Activated T-helper 1 cell treated with anti-CD3 and anti-CD28 coated beads, Interleukin-2, amount 50 U/mL, for 16 hours (primary cell): ENCODE measurements at places on chromosomes 7 and 10.
A peak's percentile ranks its signal among the peaks of the same experiment; 100 is the strongest.

DNA sequence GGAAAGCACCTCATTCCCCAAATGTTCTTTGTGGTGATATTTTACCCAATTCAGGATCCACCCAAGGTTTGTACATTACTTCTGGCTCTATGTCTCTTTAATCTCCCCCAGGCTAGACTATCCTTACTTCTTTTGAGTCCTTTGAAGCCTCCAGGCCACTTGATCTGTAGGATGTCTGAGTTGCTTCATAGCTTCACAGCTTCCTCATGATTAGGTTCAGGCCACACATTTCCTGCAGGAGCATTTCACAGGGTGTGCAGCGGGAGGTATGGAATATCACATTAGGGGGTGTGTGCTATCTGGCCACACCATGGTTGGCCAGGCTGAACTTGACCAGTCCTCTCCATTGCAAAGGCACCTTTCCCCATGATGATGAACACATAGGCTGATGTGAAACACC is 18.7 kb downstream of the TSPAN15 start:
- no peak for DNase-seq

DNA sequence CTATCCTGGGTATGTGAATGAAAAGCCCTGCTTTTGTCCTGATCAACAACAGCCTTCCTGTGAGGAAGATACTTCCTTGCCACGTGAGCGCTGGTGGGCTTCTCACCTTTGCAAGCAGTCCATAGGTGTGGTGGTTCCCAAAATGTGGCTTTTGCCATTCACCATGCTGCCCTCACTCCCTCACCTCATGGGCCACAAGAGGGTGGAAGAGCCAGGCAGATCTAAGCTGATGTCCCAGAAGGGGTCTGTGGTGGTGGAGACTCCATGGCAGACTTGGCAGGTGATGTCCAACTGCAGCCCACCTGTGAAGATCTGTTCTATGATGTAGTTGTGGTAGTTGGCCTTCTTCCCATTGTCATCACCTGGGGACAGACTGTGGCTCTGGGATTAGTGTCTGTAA is 147.4 kb downstream of the BBS9 start:
- DNase-seq, result no peak

- no peak for DNase-seq
These were observed 103.4 kb upstream of the DLX6 start for GRCh38 chr7:96901822-96902445.

DNA sequence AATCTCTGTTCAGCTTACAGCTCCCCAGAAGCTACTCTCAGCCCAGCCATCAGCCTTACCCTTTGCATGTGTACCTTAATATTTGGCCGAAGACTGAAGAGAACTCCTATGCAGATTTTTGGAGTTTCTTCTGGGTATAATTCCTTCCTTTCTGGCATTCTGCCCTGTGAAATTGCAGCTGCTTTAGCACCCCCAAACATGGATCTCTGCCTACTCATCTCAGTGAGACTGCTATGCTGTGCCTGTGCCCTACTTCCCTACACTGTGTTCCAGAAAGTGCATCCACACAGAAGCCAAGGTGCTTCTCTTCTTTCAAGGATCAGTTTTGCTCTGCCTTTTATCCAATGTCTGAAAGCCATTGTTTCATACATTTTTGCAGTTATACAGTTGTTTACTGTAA is 81.6 kb downstream of the NPY start:
- no peak for DNase-seq

DNA sequence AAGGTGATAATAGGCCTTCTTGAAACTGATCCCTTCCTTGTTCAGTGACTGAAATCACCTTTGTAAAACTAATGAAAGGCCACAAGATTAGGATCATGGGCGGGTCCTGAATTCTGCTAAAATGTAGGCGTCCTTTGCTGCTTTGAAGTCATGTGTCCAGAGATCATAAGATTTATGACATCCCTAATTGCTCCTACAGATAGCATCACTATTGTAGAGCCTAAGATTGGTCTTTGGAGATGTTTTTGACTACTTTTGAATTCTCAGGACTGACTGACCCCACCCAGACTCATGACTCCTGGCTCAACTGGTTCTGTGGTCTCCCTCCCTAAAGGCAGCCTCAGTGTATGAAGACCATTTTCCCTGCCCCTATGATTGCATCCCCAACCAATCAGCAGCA is 322.6 kb upstream of the SEMA3D start:
- no peak for DNase-seq

DNA sequence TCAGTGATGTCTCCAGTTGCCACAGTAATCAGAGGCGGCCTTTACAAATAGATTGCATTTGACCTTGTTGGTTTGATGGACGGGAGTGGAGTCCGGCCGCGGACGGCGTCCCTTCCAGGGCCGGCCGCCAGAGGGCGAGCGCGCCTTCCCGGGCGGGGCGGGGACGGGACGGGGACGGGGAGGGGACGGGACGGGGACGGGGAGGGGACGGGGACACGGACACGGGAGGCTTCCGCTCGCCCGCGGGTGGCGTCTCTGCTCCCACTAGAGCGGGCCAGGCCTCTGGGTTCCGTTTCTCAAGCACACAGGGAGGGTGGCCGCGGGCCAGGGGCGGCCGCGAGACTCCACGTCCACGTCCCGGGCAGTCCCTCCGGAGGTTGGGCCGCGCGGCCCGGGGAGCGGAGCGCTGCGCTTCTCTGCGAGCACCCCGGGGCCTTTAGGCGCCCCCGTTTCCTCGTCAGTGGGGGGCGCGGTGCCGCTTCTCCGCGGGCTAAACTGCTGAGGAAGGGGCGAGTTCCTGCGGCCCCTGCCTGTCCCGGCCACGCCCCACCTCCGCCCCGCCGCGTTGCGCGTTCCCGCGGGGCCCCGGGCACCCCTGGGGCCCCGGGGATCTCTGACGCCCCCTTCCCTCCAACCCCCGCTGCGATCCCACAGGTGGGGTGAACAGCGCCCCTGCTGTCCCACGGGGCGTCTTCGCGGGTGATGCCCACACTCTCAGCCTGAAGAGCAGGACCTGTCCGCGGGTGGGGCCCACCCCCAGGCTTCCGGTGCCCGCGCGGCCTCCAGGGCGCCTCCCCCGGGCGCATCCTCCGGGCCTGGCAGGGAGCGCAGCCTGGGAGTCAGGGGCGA is 84.2 kb upstream of the MKI67 start:
- DNase-seq, result peak; percentile 61

DNA sequence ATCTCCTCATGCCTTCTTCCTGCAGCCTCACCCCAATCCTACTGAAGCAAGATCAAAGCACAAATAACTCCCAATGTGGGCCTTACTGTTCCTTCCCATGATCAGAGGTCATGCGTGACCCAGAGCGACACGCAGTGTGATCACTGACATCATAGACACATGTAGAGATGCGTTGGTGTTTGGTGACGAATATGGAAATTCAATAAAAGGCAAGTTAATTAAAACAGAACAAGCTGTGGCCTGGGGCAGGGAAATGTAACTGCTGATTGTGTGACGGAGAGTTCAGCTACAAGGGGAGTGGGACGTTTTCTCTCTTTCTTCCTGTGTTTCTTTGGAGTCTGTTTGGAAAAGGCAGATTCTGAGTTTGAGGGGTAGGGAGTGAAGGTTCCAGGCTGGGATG is 34.8 kb upstream of the CARD11 start:
- no peak for DNase-seq

DNA sequence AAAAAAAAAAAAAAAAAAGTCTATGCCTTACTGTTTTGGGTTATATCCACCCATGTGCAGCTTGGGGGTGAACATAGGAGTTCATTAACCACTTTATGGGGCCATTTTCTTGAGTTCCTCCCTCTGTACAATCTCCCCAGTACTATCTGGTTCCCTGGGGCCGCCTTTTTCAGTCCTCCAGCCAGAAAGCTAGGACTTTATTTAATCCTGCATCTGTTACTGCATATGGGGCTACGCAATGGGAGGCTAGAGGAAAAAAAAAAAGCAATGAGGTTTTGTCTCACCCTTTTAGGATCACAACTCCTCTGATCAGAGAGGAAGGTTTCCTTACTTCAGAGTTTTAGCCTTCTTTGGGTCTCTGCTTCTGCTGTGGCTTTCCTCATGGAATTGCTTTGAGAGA is 51.0 kb downstream of the BTRC start:
- DNase-seq, result no peak

DNA sequence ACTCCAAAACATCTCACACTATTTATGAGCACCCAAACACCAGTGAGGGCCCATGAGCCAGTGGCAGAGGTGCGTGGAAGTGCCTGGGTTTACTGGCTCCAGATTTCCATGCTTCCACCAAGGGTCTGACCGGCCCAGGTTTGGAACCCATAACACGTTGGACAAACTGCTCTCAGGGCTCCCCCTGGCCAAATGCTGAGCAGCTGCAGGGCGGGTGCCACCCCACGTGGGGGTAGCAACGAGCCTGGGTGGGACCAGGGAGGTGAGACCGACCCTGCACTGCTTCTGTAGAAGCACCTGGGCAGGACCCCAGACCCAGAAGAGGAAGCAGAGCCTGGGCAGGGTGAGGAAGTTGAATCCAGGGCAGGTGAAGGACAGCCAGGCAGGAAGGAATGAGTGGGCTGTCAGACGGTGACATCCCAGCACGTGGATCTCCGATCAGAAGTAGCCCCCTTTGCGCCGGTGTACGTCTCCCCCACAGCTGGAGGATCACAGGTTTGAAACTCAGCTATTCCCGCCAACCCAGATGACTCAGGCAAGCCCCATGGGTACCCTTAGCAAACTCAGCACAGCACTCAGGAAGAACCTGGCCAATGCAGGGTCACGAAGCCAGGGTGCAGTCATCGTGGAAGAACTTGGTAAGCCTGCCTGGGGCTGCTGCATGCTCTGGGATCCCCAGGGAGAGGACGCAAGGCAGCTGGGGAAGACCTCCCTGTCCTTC is 100.4 kb upstream of the DDC start:
- no peak for DNase-seq
